ENCODE measurements at places on chromosomes 6 and 20.

GRCh38 chr6:40563111-40563510 is 24.1 kb downstream of the LRFN2 start:
- no peak for DNase-seq

- no peak for DNase-seq
Observed at GRCh38 chr20:50111829-50112495, 988 bp downstream of the UBE2V1 start.

DNA sequence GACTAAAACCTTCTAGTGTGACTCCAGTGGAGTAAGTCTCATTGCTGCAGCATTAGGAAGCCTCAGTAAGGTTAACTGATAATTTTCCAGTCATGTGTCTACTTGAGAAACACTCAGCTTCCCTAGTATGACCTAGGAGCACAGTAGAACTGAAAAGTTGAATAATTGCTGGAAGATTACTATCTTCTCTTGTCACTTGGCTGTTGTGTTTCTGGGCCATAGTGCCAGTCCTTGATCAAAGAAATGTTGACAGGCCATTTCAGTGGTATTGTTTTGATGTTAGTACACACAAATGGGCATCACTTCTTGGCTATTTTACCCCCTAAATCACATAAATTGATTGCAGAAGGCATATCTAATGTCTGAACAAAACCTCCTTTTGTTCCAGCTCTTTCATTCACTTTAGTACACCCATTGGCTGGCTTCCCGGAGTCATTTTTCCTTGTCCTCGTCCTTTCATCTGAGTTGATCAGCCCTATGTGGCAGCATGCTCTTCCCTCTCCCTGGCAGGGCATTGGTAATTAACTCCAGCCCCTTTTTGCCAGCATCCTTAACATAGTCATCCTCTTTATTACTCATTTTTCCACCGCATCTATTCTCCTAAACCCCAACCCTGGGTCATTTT is 6.0 kb downstream of the ENPP3 start:
- DNase-seq = peak; percentile 2

- DNase-seq = no peak
Observed at GRCh38 chr6:101936516-101936915, 543.0 kb downstream of the GRIK2 start.

GRCh38 chr20:38581013-38581412 is at the start of gene ADIG:
Gene ADIG (plus strand): TSS chr20:38581197. CDS start chr20:38581251, 54 bp downstream.
- DNase-seq = peak; percentile 70

GRCh38 chr6:88992741-88993552 is 29.5 kb upstream of the RNGTT start:
- no peak for DNase-seq

DNA sequence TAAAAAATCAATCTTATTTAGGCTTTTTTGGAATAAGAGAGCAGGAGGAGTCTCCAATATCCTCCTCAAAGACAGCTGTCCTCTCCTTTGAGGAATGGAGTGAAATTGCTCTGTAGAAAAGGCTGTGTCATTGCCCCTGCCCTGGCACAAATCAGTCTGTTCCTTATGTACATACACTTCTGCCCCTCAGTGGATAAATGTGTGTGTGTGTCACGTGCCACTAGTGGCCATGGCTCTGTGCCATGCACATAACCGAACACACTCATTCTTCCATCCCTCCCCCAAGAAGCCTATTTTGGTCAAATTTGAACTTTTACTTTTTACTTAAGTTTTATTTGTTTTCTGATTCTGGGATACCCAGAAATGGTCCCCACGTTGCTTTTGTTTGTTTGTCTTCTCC is 49.2 kb downstream of the ANKS1A start:
- DNase-seq = no peak

- DNase-seq = no peak
Observed at GRCh38 chr6:1766654-1767053, 156.9 kb downstream of the FOXC1 start.

- DNase-seq = no peak
Observed at GRCh38 chr6:124978451-124979293, 16.4 kb downstream of the RNF217 start.

DNA sequence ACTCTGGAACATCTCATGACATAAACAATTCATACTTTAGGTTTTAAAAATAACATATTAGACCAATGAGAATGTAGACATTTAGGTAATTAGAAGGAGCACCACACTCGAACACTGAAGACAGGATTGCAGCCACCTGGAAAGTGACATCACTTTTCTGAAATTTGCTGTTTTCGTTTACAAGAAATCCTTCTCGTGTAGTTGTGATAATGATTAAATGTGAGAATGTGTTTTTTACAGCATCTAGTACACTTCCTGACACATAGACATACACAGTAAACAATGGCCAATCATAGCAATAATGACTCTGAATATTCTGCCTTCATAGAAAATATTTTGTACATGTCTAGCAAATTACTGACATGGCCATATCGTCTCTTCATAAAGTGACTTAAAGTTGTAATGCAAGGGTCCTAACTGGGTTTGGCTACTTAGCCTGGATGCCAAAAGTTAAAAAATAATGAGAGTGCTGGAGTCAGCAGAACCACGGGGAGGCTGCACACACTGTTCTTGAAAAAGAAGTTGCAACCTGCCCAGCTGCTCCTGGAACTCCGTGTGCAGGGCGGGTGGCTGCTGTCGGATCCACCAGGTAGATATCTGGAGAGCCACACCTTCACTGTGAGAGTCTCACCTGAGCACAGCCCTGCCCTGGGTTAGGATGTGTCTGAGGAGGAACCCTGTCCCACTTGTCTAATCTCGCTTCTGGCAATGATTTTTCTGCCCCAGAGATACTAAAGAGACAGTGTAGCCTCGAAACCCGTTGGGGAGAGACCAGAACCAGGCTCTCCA is 212.9 kb downstream of the QKI start:
- no peak for DNase-seq

GRCh38 chr6:6645261-6645917 is 56.9 kb downstream of the LY86 start:
- DNase-seq = no peak

- no peak for DNase-seq
Observed at GRCh38 chr6:92117800-92118199, 1301.6 kb downstream of the EPHA7 start.

DNA sequence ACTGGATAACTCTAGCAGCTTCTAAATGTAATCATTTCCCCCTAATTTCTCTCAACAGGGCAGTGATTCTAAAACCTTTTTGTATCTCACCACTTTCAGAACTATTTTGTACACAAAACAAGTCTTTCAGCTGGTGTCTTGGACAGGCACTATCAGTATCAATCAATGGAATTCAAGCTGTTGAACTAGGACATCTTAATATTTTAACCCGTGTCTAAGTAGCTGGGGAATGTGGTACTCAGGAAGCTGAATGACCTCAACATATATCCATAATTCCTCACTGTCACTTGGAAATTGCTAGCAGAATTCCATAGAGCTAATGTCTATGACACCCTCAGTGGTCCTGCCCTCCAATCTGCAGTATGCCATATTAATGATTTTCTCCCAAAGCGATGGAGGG is 24.5 kb downstream of the ADAT2 start:
- DNase-seq = no peak

GRCh38 chr6:163289447-163289846 is 125.1 kb upstream of the QKI start:
- no peak for DNase-seq

DNA sequence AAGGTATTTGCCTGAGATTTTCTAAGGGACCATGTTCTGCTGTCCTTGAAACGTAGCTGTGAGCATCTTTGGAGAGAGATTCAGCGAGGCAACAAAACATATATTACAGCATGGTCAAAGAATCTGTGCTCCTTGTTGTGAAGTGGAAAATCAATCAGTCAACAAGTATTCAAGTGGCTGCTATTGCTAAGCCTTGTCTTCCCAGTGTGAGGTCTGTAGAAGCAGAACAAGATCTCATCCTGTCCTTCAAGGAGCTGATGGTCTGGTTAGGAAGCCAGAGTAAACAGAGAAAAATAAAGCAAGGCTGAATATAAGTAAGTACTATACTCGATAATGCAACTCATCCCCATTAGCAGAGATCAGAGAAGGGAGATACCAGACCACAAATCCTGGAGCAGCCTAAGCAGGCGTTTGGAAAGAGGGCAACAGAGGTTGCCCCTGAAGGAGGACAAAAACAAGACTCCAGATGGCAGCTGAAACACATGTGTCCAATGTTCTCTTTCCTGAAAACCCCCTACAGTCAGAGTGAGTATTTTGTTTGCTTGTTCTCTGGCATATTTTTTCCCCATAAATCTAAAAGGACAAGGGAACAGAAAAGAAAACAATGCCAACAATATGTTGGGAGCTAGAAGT is 392.0 kb downstream of the SYNE1 start:
- no peak for DNase-seq

DNA sequence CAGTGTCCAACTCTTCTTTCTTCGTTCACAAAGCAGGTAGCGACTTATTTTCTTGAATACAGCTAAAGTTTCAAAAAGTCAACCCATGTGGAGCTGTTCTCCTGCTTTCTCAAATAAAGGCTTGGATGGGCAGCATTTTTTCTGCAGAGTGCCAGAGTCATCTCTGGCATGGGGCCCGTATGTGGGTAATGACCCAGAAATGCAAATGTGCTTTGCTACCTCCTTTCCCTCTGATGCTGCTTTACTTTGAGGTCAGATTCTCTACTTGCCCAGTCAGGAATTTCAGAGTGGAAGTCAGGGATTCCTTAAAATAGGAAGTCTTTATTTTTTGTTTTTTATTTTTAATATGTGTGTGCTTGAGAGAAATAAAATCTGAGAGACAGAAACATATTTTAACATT is 4.9 kb downstream of the NKAIN2 start:
- peak; percentile 13 for DNase-seq

- DNase-seq = no peak
Observed at GRCh38 chr6:85192596-85192995, 257.3 kb upstream of the NT5E start.

- no peak for DNase-seq
Observed at GRCh38 chr6:47294990-47295389, 14.7 kb downstream of the TNFRSF21 start.

DNA sequence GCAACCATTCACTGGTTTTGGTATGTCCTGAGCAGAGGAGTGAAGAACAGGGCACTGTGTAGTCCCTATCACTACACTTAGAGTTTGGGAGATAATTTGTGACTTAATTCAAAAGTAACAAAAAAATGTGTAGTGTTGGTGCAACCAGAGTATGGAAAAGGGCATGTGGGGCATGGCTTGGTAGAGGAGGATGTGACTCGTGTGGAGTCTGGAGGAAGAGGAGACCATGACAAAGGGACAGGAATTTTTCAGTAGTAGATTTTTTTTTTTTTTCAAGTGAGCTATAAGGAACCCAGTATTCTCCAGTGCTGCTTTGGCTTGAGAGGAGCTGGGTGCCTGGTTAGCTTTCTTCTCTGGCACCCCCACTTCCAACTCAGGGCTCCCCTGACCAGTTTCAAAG is 5.1 kb downstream of the MTRES1 start:
- DNase-seq = no peak

DNA sequence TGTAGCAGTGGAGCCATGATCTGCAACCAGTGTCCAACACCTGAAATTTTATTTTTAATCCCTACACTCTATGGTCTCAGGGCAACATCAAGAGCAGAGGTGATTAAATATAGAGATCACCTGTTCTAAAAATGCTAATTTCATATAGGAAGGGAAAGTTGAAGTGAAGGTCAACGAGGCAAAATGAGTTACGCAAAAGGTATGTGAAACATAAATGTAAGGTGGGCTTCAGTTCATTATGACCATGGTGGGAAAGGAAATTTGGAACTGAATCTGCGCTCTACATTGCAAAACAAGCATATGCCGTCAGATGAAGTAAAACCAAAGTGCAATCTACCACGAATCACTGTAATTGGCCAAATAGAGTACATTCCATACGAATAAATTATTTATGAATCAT is 35.2 kb upstream of the STMND1 start:
- DNase-seq = no peak

- DNase-seq = no peak
Observed at GRCh38 chr20:51185861-51186260, 163.0 kb upstream of the KCNG1 start.

- no peak for DNase-seq
Observed at GRCh38 chr20:35625584-35626385, 10.2 kb downstream of the SPAG4 start.

GRCh38 chr20:22578221-22579118 is 5.9 kb downstream of the FOXA2 start:
- DNase-seq = no peak

DNA sequence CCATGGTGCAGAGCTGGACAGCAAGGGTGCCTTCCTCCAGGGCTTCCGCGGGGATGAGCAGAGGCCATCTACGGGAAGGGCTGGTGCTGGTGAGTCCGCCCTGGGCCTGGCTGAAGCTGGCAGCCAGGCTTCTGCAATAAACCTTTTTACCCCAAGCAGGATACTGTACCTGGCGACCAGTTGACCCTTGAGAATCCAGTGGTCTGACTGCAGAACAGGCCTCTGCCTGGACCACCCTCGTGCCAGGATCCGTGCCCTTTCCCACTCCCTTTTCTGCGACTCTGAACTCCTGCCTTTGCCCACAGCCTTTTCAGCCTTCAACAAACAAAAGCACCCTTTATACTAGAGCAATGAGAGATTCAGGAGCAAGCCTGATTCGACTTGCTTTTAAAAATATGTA is 18.9 kb downstream of the CDH26 start:
- DNase-seq = peak; percentile 30

- no peak for DNase-seq
Observed at GRCh38 chr6:70391492-70391891, 21.8 kb upstream of the FAM135A start.

GRCh38 chr6:56914798-56915658 is 39.9 kb upstream of the BEND6 start:
- DNase-seq = peak; percentile 41

DNA sequence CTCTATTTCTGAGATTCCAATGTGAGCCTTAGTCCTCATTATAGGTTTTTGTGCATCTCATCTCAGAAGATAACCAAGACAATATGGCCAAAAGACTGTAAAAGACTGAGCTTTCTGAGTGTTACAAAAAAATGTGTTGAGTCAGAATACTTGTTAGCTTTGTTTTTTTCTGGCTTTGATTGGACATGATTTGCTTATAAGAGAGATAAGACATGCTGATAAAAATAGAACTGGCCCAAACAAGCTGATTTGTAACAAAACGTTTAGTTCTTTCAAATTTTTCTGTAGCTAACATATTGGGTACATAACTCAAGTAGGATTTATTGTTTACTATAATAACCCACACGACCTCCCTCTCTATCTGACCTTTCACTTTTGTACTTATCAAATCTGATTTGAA is 32.9 kb downstream of the FILIP1 start:
- DNase-seq = no peak

- DNase-seq = no peak
Observed at GRCh38 chr6:127341471-127342202, 1.8 kb downstream of the ECHDC1 start.

DNA sequence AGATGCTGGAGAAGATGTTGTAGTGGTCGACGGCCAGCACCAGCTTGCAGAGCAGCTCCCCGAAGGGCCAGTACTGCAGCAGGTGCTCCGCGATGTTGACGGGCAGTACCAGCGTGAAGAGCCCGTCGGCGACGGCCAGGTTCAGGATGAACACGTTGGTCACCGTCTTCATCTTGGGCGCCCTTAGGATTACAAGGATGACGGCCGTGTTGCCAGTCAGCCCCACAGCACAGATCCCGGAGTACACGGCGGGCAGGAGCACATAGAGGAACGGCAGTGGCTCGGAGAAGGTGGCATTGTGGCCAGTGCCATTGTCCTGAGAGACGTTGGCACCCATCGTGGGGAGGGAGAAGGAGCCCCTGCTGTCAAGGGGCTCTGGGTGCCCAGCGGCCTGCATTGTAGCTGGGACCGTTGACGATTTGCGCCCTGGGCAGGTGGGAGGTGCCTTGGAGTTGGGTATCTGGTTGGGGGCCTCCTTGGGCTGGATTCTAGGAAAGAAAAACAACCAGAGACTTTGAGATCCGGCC is 867 bp downstream of the NPBWR2 start:
- DNase-seq = no peak

GRCh38 chr6:16927205-16927604 is 165.9 kb upstream of the ATXN1 start:
- DNase-seq = no peak

GRCh38 chr6:35093783-35094182 is 47.4 kb downstream of the TCP11 start:
- no peak for DNase-seq

All from amygdala (tissue), 56 donors.